Ascending aorta (tissue), 2 donors: ENCODE measurements at places on chromosomes 3 and 15.
A peak's percentile ranks its signal among the peaks of the same experiment; 100 is the strongest.

- peak overlapping the region; percentile 82 for H3K27ac ChIP-seq
- DNase-seq: no peak
- H3K36me3 ChIP-seq: no peaks in the 10 kb centered on the region
- H3K4me3 ChIP-seq: no peak overlapping the region
- H3K4me1 ChIP-seq: peaks cover 34% of the 10 kb centered on the region
- H3K27me3 ChIP-seq: no peaks in the 10 kb centered on the region
Observed at GRCh38 chr3:43735618-43736017, 44.9 kb downstream of the ABHD5 start.

DNA sequence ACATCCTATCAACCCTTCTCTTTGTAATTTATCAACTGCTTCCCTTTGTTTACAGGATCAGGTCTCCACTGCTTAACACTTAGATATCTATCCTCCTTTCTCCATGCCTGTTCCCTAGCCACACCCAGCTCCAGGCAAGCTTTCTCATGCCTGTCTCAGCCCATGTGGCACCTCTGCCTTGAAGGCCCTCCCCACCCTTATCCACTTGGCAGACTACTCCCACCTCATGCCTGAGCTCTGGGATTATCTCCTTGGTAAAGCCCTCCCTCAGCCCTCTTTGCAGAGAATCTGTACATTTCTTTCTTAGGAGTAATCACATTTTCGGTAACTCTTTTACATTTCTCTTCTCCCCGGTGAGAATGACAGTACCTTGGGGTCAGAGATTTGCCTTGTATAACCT, 96.0 kb downstream of the ATP1B3 start:
- no peak for DNase-seq
- H3K4me3 ChIP-seq: no peak overlapping the region
- peaks cover 2% of the 10 kb centered on the region for H3K36me3 ChIP-seq
- H3K27ac ChIP-seq: no peak overlapping the region
- H3K27me3 ChIP-seq: no peaks in the 10 kb centered on the region

DNA sequence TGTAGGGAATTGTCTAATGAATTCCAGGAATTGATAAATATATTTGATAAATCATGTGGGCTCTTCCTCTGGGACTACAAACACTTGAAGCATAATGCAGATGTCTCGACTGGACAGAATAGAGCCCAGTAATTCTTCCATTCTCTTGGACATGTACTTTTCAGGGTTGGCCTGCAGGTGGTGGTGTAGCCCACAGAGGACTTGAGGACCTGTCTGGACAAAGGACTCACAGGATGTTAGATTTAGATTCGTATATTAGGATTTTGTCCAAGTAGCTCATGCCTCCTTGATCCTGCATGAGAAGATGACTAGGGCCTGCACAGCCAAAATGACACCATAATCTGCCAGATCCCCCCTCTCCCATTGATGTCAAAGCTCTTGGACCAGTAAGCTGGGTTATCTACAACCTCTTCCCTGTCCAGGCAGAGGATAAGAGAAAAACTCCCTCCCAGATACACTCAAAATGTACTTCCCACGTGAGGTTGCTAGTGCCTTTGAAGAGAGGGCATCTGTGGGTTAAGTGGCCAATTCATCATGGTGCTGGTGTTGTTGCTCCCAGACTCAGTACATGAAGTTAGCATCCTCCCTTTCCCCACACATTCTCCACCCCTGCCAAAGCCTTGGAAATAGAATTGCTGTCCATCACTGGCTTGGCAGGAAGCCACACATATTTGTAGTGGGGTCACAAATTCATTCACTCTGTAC, 88.6 kb upstream of the ZNF280D start:
- no peaks in the 10 kb centered on the region for H3K27me3 ChIP-seq
- no peak overlapping the region for H3K4me3 ChIP-seq
- H3K4me1 ChIP-seq: no peaks in the 10 kb centered on the region
- no peak overlapping the region for H3K27ac ChIP-seq

- no peaks in the 10 kb centered on the region for H3K27me3 ChIP-seq
- peak overlapping the region; percentile 49 for H3K4me3 ChIP-seq
- H3K27ac ChIP-seq: peak overlapping the region; percentile 96
- peaks cover 33% of the 10 kb centered on the region for H3K4me1 ChIP-seq
- peaks cover 4% of the 10 kb centered on the region for H3K36me3 ChIP-seq
Observed at GRCh38 chr3:188212308-188212969, 58.5 kb downstream of the LPP start.

DNA sequence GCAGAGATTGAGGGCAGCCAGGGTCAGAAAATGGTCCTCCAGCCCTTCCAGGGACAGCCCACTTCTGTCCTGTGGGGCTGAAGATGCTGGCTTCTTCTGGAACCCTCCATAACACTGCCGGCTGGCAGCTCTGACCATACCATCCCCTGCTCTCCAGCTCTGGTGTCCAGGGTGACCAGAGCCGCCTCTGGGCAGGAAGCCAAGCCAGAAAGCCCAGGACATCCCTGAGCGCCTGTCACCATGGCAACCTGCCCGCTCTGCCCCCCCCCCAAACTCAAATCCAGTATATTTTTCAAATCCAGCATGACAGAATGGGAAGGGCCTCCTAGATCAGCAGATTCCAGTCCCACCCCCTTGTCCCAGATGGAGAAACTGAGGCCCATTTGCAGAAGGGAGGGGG, 420 bp upstream of the TMIE start:
- no peaks in the 10 kb centered on the region for H3K27me3 ChIP-seq
- DNase-seq: no peak
- H3K27ac ChIP-seq: no peak overlapping the region
- H3K4me3 ChIP-seq: peak overlapping the region; percentile 72

DNA sequence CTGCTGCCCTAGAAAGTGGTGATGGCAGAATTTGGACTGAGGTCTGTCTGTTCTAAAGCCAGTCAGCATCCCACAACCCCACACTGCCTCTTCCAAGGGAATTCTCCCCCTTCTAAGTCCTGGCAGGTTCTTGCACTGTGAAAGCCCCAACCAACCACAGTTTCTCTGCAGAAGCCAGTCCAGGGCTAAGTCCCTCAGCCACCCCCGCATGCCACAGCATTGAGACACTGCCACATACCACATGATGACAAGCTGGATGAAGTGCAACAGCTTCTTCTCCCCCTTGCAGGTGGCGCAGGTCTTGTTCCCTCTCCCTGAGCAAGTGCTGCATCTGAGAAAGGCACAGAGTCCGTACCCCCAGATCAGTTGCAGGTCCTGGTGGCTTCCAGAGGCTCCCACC, 18.6 kb downstream of the SSUH2 start:
- no peak overlapping the region for H3K4me3 ChIP-seq
- H3K36me3 ChIP-seq: no peaks in the 10 kb centered on the region
- no peak overlapping the region for H3K27ac ChIP-seq

DNA sequence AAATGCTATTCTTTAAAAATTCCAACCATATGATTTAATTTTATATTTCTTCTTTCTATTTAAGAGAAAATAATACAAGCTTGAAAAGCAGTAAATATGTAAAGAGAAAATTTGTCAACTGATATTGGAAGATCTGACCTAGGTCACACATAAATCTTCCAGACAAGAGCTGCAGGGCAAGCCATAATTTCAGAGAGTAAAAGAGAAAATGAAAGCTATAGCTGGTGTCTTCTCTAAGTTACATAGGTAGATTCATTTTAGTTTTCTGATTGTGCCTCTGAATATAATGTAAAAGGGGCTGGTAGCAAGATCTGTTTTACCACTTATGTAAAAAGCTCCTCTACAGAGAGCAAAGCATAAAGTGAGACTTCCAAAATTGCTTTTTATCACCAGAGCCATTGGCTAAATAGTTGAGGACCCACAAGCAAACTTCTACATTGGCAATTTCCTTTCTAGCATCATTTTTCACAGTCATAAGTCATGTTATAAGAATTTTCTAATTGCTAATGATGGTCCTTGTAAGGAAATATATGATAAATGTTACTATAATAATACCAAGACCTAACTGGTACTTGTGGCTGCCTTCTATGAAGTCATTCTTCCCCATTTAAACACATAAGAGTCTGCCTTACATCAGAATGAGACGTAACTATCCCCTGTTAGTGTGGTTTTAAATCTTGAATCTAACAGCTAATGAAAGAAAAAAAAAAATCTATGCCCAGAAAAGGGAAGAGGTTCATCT, 80.8 kb upstream of the SKOR1 start:
- H3K4me1 ChIP-seq: no peaks in the 10 kb centered on the region
- H3K36me3 ChIP-seq: peaks cover 4% of the 10 kb centered on the region
- no peaks in the 10 kb centered on the region for H3K27me3 ChIP-seq
- no peak overlapping the region for H3K27ac ChIP-seq

DNA sequence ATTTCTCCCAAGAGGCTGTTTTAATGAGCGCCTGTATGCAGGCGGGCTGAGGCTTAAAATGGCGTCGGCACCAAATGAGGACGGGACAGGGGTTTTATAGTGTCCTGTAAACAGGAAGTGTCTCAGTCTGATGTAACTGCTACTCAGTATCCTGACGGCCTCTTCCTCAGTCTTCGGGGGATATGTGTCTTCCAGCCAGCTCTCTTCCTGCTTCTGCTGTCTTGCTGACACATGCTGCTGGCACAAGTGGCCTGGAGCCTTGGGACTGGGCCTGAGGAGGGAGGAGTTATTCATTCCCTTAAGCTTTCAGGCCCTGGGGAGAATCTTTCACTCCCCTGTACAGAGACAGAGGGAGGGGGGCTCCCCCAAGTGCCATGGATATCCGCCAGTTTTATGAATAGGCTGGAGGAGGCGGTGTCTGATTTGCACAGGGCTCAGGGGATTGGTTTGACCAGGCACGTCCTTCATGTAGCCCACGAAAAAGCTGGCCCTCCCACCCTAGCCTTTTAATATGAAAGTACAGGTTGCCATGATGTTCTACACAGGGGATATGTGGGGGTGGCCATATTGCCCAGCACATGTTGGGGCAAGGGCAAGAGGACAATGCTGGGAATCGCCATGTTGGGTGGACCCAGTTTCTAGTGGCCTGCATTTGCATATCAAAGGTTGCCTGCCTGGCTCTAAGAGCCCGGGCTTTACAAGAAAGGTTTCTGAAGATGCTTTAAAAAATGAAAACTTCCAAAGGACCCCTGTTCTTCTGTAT, 19.9 kb downstream of the NDUFB4 start:
- no peak overlapping the region for H3K4me3 ChIP-seq
- H3K36me3 ChIP-seq: no peaks in the 10 kb centered on the region
- H3K27me3 ChIP-seq: no peaks in the 10 kb centered on the region
- H3K27ac ChIP-seq: no peak overlapping the region
